ENCODE measurements at places on chromosomes 6 and 20.

DNA sequence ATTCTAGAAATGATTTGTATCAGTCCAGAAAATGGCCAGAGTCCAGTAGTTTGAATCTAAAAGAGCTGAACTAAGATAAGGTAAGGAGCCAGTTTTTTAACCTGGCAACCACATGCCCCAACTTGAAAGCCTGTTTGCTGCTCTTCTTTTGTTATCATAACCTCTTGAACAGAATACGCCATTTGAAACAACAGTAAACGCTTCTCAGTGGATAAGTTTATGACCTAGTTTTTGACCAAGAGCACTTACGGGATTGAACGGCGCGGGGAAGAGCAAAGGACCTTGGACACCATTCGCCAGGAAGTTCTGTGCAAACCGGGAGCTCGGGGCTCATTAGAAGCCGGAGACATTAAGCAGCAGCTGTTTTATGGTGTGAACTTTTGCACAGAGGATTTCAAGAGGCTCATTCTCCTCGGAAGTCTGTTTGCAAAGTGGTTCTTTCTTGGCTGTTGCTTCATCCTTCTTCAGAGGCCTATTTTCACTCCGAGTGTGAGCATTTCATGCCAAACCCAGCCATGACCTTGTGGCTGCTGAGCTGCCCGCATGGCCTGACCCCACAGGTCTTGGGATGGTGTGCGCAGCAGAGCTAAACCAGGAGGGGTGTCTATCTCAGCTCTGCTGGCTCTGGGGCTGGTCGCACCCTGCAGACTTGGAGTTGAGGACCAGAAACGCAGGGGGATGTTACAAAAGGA, 215.1 kb downstream of the SOX4 start:
- no peak for DNase-seq

DNA sequence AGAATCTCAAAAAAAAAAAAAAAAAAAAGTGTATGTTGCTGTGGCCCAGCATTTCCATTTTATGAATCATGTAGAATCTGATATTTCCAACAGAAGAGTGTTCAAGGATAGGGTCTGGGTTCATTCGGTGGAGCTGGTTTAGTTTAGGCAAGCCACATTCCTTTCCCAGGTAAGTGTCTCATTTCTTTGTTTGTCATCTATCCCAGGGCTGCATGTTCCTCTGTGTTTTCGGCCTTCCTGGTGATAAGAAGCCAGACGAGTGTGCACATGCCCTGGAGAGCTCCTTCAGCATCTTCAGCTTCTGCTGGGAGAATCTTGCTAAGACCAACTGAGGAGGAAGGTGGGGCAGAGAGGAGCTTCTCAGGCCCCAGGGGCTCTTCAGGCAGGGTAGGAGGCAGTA, 38.2 kb downstream of the NFYA start:
- DNase-seq, result no peak

DNA sequence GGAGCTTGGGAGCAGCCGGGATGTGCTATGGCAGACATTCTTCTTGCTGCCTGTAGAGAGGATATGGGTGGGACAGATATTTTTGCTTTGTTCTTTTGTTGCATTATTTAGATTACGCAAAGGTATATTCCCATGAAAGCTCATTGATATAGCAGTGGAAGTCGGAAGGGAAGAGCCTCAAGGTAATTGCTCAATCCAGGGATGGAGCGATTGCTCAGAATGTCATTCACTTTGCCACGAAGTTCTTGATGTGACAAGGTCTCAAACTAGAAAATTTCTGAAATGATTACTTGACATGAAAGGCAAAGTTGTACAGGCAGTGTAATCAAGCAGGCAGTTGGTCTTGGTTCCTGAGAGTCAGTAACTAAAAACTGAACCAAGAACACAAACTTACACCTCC, 615.6 kb upstream of the CDH4 start:
- no peak for DNase-seq

DNA sequence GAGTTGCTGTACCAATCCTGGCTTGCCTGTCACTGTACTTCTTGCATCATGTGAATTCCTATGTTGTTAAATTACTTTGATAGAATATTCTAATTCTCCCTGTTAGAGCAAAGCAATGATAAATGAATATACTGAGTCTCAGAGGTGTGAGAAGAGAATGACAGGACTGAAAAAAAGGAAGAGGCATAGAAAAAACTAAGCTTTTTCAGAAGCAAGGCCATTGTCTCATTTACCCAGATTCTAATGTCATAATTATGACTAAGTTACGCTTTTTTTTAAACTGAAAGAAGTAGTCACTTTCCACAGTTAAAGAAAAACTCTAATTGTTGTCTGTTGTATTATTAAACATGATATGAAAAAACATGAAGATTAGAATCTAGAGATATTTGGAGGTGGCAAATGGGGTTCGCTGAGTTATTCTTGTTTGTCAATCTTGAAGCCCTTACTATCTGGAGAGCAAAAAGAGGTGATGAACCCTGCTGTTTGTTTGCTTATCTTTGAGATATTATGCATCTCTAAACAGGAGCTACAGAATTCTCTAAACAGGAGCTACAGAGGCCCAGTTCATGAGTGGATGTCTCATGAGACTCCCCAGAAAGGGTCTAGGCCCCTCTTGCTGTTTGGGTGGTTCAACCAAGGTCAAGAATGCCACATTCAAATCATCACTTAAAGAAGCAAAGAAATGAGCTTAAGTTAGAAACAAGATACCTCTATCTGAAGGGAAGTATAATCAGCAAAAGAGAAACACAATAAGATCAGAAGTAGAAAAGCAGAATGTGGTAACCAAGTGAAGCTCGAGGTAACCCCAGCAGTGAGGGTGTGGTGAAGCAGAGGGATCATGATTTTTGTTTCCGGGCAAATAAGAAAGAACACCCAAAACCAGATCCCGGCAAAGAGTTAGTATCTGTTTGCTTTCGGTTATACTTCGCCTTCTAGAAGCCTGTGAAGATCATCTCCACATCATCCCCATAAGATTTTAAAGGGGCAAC, 33.3 kb upstream of the THEMIS start:
- DNase-seq, result no peak

GRCh38 chr6:132865364-132865763, 51.0 kb downstream of the RPS12 start:
- no peak for DNase-seq

GRCh38 chr6:86858970-86859369, 78.4 kb upstream of the HTR1E start:
- DNase-seq, result no peak

GRCh38 chr20:45029884-45030283, 63.6 kb downstream of the STK4 start:
- no peak for DNase-seq

DNA sequence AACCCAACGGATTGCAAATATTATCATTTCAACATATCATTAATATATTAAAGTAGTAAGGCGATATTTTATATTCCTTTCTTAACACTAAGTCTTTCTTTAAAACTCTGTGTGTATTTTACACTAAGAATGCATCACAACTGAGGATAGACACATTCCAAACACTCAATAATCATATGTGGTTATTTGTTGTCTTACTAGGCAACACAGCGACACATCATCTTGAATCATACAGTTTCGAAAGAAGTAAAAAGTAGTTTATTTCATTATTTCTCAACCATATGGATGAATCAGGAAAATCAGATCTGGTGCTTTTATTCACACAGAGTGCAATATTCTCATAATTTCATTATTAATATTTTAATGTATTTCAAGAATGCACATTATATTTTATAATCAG, 662.4 kb downstream of the EPHA7 start:
- DNase-seq, result no peak

DNA sequence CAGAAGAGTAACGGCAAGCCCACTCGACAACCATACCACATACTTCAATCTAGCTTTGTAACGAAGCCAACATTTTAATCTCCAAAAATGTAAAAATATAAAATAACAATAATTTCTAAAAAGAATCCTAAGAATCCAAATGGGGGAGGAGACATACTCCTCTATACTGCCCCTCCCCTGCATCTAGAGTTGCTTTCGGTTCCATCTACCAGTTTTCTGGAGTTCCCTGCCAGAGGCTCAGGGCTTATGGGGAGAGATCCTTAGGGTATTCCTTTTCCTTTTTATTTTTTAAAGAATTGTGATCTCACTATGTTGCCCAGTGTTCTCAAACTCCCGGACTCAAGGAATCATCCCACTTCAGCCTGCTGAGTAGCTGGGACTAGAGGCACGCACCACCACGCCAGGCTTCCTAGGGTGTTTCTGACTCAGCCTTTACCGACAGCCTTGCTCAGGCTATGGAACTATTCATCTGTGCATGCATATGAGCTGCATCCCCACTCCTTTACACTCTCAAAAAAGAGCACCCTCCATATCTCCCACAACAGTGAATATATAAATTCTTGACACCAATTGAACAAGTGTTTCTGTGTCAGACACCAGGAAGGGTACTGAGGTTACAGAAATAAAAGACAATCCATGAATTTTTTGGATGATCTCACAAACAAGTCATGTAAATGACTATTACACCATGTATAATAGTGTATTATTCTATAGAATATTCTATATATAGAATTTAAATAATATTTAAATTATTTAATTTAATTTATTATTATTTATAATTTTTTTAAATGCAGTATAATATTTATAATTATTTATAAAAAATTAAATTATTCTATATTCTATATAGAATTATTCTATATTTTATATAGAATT, 40.7 kb upstream of the UBR2 start:
- DNase-seq, result no peak

DNA sequence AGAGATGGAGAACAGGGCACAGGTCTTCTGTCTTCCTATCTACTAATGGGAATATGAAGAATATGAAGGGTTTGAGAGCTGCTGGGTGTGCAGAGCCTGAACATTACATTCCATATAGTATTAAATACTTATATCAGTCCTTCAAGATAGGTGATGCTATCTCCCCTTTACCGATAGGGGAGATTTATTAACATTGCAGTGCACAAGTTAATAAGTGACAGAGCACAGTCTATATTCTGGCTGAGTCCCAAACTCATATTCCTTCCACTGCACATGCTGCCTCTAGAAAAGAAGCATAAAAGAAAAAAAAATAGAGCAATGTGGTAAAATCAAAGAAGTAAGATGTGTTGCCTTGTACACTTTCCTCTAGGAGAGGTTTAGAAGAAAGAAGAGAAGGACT, 18.5 kb upstream of the KIAA0408 start:
- DNase-seq, result no peak

DNA sequence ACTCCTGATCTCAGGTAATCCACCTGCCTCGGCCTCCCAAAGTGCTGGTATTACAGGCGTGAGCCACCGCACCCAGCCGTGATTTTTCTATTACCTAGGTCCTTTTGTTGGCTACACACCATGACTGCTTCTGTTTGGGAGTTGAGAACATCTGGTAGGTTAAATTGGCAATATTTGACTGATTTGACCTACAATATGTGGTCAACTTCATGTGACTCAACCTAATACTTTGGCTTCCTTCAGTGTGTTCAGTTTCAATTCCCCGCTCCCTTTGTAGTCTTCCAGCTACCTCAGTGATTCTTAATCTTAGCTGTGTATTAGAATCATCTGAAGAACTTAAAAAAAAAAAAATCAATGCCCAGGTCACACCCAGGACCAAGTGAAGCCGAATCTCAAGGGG, 47.4 kb downstream of the MYB start:
- no peak for DNase-seq

DNA sequence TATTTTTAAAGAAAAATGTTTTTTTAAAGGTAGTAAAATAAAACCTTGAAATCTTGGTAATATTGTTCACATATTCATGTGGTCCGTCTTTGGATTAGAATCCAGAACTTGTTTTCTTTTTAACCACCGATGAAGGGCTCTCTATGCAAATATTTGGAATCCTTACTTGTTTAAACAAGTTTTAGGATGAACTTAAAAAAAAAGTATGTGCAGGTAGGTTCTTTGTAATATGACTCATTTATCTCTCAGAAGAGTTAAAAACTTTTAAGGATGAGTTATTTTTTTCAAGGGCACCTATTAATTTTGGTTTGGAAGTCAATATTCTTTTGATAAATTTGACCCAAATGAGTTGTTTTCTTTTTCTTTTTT, 8.9 kb downstream of the DSP start:
- DNase-seq, result no peak

DNA sequence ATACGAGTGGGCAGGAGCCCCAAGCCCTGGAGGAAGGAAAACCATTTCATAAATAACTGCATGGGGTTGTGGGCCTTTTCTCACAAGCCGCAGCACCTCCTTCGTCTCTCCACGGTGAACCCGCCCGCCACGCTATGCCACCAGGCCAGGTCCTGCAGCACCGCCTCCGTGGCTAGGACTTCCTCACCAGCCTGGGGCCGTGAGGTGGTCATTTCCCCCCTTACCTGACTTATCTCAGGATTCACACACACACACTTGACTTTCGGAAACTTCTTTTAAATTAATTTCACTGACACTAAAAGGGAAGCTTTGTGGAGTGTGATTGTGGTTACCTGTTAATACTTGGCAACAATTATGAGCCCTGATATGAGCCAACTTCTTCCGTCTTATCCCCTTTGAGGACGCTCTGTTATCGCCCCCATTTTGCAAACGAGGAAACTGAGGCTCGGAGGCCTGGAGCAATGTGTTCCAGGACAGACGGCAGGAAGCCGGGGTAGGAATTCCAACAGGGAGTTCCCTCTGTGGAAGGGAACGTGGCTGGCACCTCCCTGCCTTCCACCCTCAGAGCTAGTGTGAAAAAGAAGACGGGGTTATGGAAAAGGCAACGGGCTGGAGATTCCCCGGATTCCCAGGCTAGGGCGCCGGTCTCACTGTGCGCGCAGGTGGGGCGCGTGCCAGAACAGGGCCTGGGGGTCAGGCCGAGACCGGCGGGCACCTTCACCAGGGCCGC, 817 bp upstream of the SLCO4A1 start:
- DNase-seq, result no peak

- no peak for DNase-seq
These were observed 80.2 kb downstream of the IRAK1BP1 start for GRCh38 chr6:78947529-78947928.

DNA sequence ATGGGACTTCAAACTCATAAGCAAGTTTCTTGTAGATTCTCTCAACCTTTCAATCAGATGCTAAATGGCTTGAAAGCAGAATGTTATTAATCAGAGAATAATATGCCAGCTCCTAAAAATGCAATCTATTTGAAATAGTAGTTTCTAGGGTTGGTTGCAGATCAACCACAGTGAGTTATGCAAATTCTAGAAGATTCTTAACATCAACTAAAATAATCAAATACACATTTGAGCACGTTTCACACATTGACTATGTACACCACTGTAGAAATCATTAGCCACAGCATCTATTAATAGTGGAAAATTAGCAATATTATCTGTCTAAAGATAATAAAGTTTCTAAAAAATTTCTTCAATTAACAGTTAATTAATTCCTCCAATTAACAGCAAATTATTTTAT, 141.9 kb upstream of the GJE1 start:
- DNase-seq, result no peak

DNA sequence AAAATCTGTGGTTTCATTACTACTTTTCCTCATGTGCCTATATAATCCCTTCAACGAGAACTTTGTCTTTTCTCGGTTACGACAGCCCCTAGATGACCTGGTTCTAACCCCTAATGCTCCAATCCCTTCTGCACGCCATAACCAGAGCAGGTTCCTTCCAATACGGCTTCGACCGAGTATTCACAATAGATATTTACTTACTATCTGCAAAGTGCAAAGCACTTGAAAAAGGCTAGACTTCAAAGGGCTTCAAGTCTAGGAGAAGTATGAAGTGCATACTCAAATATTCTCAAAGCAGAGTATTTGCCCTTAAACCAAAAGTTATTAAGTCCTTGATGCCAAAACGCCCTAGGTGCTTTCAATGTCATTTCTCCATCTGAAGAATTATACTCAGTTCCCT, 63.4 kb upstream of the NHSL1 start:
- no peak for DNase-seq

GRCh38 chr20:3229798-3230197, 9.2 kb downstream of the SLC4A11 start:
- DNase-seq, result no peak

Measured in NCI-H1436 treated with DMSO at 0.1 percent for 48 hours (cell line).